Stimulated activated CD4-positive, alpha-beta T cell treated with anti-CD3 and anti-CD28 coated beads, Interleukin-1b, Interleukin-23, amount 100 ng/mL, for 24 hours (primary cell): ENCODE measurements at places on chromosomes 4 and X.

DNA sequence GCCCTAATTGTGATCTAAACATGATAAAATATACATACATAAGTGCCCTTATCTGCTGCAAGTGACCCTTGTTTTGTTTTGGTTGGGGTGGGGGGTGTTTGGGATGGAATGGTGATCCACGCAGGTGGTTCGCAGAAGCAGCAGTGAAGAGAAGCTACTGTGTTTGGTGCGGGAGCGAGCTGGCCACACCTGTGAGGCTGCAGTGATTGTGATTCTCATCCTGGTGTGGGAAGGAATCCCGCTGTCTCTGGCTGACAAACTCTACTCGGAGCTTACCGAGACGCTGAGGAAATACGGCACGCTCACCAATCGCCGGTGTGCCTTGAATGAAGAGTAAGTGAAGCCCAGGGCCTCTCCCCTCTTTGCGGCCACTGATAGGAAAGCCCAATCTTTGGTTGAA, 96.8 kb downstream of the TET2 start:
- no peak for DNase-seq

DNA sequence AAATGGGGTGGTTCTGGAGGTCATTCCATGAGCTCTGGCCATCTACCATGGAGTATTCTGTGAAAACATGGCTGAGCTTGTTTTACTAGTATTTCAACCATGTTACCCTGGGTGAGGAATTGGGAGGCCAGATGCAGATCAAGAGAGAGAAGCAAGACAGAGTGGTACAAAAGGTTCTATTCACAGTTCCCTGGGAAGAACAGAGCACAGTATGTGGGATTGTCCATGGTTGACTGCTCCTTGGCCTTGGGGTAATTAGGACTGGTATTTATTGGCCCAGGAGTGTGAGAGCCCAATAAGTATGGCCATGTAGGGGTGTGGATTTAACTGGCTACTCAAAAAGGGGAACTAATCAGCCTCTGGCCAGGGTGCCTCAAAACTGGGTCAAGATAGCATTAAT, 239.7 kb upstream of the GATB start:
- no peak for DNase-seq

DNA sequence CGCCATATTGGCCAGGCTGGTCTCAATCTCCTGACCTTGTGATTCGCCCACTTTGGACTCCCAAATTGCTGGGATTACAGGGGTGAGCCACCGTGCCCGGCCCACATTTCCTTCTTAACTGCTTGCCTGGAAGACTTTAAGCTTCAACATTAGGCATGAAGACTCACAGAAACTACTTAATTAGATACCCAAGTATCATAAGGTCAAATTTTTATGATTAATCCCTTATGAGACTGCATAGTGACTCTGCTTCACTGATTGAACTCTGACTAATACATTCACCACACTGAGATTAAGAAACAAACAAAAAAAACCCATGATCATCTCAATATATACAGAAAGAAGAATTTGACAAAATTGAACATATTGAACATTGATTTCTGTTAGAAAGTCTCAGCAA, 87.4 kb upstream of the KCTD8 start:
- no peak for DNase-seq

- no peak for DNase-seq
These were observed 140.8 kb upstream of the GATB start for GRCh38 chr4:151901631-151902030.

- DNase-seq: no peak
These were observed 2.9 kb downstream of the ANTXR2 start for GRCh38 chr4:80069837-80070731.
